ENCODE measurements at places on chromosomes 12 and 14.

DNA sequence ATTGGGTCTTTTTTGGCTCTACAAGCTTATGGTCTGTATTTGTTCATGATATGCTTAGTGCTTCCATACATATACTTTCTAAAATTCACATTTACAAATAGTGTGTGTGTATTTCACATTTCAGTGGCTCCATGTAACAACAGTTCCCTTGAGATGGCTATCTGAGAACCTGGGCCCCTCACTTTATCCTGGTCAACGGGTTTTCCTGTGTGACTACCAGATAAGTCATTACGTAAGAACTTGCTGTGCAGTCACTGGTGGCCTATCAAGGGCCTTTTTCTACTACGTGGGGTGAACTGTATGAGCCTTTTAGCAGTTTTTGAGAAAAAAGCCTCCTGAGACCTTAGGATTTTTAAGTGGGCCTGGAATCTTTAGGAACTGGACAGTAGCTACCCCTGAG, 454.1 kb downstream of the PCNX1 start:
- DNase-seq, result peak; percentile 58

DNA sequence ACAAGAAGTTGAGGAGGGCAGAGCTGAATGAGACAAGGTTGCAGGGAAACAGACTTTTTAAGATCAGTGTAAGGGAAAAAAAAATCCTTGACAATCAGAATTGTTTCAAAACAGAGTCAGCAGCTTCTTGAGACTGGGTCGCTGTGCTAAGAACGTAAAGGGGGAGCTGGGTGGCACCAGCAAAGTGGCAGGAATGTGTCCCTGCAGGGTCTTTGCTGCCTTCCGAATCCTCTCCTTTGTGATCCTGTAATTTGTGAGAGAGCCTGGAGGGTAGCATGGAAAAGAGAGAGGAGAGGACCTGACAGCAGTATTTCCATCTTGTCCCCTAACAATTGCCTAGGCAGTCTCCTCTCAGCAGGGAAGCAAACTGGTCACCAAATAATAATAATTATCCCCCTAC, 472.8 kb downstream of the RGS6 start:
- no peak for DNase-seq

GRCh38 chr14:106235356-106236159, 709.2 kb downstream of the TMEM121 start:
- DNase-seq, result no peak

DNA sequence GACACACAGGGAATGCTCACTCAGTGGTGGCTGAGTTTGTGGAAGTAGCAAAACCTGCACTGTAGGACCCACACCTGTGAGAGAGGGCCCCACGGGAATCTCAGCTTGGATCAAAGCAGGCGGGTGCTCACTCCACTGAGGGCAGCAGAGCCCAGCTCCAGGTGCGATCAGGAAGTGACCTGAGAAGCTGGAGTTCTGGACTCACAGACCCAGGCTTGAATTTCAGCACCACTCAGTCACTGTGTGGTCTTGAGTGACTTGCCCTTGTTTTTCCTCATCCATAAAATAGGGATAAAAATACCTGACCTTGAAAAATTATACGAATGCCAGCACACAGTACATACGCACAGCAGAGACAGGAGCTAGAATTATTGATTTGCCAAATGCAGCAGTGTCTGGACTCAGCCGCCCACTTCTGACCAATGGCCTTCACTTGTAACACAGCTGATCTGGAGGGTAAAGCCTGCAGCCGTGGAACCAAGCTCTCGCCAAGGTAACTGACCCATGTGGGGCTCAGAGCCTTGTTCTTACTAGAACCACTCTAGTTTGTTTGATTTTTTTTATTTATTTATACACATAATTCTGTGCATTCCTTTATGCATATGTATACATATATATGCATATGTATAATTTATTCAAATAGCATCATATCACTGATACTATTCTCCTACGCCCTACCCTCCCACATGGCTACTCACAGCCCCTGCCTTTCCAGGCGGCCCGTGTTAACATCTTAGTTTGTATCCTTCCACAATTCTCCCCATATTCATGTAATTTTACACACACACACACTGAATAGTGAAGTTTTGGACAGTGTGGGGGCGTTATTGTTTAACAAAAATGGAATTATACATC, 53.9 kb downstream of the DPF3 start:
- DNase-seq, result no peak

GRCh38 chr12:5497329-5498053, 65.6 kb downstream of the NTF3 start:
- no peak for DNase-seq

DNA sequence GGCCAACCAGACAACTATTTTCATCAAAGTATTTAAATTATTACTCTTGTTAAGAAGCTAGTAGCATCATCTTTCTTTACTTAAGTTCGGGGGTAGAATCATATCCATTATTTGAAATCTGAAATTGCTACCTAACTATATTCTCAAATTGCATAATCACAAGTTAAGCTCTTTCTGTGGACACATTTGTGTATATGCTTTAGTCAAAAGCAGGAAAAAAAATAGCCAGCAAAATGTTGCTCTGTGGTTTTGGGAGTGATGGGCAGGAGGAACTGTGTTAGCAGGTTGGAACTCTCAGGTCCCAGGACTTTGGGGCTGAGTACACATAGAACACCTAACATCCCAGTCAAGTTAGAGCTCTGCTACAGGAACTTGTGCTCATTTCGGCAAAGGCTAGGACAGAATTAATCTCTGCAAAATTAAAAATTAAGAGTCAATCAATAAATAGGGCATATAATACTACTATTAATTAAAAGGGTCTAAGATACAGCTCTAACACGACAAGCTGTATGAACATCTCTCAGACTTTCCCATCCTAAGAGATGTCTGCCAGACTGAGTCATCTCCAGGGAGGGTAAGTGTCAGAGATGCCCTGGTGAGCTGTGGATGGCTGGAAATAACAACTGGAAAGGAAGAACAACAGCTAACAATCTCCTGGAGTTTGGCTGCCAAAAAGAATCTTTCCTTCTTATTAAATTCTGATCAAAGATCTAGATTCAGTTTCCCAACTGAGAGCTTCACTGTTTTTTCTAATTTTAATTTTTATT, 203.5 kb upstream of the GZMB start:
- DNase-seq, result no peak

DNA sequence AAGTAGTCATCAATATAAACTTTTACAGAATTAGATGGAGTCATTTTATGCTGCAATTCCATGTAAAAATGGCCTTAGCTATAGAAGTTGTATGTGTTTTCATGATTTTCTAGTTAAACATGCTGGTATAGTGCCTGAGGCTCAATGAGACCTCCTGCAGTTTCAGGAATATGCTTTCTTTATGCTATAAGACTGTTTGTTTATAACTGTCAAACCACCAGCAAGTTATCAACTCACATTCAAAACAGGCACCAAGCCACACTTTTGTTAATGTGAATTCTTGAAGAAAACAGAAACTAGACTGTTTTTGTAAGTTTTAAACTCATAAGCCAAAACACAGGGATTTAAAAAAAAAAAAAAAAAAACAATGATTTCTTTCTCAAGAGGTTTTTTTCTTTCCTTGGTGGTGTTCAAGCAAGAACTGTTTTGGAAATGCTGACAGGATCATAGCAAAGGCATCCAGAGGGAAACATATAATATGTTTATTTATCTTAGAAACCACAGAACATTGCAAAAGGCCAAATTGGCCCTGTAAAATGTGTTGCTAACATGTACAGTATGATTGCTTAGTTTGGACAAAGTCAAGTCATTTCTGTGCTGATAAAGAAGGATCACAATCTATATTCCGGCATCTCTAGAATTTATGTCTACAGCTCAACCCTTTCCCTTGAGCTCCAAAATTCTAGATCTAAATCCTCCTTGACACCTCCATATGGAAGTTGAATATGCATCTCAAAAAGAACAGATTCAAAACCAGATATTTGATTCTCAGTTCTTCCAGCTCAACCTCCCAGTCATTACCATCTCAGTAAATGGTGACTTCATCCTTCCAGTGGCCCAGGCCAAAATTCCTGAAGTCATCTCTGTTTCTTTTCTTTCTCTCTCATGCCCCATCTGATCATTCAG, 29.0 kb upstream of the LUM start:
- DNase-seq, result no peak

GRCh38 chr14:89702073-89702875, 252.3 kb downstream of the EFCAB11 start:
- DNase-seq, result no peak

DNA sequence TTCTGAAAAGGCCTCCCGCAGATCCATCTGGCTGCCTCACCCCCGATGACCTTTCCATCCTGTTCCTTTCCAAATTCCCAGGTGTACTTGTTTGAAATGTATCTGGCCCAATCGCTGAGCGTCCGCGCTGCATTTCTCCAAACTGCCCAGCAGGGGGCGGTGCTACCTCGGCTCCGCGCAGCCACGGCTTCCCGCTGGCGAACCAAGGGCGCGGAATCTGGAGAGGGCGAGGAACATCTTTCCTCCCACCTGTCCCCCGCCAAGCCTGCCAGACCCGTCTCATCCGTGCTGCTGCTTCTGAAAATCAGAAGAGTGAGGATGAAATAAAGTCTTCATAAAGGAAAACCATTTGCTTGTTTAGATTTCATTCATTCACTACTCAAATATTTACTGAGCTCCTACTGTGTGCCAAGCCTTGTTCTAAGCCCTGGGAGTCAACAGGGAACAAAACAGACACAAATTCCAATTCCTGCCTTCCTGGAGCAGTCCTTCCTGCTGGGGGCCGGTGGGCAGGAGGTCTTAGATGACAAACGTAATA, 16.8 kb upstream of the MYL2 start:
- peak; percentile 21 for DNase-seq

DNA sequence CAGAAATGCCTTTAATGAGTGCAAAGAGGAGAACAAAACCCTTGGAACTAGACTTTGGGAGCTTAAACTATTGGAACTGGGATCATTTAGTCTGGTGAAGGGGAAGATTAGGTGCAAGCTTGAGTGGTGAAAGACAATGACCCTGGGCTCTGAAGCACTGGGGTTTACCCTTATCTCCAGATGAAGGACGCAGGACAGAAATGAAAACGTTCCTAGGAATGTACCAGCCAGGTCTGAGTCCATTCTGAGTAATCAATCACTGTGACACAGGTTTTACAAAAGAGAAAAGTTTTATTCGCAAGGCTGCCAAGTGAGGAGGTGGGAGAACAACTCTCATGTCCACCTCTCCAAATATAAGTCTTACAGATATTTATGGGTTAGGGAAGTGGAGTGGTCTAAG, 249.1 kb downstream of the LRIG3 start:
- no peak for DNase-seq

GRCh38 chr14:51431741-51432140, 191.7 kb downstream of the TMX1 start:
- DNase-seq, result no peak

DNA sequence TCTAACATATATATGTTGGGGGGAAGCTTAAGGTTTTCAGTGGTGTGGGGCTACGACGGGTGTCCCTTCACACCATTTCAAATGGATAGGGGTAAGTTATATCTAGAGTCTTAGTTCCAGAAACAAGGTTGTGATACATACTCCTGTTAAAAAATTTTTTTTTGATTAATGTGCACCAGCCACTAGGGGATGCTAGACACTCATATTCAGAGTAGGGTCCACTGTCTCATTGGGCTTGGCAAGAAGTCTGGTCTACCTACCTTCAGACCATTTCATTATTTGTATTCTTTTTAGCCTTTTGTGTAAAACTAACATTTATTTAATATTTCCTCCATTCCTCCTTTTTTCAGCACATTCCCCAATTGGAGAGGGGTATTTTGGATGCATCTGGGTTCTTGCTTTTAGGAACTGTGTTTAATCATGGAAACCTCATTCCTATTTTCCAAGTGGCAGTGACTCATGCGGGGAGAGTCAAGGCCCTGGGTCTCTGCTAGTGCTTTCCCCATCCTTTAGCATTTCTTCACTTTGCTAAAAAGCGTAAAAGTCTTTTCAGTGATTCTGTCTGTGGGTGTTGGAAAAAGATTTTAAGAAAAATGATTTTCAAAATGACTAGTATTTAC, 33.4 kb downstream of the ANO4 start:
- peak; percentile 12 for DNase-seq

DNA sequence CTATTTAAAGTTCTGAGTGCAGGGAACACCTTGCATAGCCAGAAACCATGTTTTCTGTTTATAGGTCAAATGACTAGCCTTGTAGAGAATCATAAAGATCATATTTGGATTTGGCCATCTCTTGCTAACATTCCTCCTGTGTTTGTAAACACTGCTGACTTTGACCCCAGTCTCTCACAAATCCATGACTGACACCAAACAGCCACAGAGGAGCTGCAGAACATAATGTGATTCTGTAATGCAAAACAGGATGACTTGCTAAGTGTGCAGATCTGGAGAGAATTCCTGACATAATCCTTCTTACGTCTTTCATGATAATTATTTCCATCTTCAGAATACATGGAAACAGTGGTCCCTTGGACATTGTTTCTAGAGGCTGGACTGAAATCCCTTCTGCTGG, 211.8 kb downstream of the BMP4 start:
- no peak for DNase-seq

- DNase-seq, result no peak
Measured at GRCh38 chr12:45668641-45669040, 60.9 kb upstream of the ARID2 start.

DNA sequence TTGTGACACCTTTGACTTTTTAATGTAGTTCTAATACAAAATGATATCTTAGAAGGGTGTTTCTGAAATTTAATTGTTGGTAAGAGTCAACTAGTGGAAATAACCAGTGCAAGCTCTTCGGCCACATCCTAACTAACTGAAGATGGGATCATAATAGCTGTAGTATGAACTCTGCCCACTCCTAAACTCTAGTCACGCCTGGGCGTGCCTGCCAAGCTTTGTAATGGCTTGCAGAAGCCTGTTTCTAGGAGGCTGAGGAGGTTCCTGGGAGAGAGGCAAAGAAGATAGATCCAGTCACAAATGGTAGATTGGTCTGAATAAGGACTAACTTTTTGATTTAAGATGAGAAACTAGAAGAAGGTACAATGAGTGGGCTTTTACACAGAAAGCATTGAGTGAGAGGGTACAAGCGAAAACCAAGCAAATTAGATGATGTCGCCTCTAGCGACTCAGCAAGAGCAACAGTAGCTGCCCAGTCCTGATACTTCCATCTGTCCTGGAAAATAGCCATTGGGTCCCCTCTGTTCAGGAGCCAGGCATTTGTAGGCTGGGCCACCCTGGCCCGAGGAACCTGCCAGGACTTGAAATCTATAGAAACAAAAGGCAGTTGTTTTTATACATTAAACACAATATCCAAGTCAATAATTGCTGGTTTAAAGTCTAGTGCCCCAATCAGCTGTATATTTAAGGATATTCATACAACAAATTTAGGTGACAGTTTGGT, 148.8 kb downstream of the SLC38A4 start:
- DNase-seq, result no peak

DNA sequence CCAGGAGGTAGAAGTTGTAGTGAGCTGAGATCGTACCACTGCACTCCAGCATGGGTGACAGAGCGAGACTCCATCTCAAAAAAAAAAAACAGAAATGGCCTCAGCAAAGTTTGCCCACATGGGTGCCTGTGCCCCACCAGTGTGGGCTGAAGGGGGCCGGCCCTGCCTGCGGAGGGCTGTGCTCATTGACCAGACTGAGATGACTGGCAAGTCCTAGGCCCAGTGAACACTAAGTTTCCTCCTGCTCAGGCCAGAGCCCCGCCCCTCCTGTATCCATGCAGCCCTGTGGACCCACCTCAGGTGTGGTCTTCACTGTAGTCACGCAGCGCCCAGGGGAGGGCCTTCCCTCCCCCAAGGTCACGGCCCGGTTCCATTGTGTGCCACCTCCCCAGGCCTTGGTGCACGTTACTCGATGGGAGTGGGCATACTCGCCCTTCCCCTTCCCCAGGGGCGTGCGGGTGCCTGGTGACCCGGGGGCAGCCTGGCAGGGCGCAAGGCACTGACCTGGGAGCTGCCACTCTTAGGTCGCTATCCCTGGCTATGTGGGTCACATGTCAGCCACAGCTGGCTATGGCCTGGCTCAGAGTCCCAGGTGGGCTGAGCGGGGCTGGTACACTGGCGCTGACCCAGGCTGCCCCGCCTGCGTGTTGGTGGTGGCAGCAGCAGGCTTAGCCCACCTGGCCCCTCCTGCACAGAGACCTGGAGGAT, 16.1 kb downstream of the INF2 start:
- DNase-seq, result no peak

Measured in inflammatory macrophage treated with lipopolysaccharide for 1 hour (primary cell).